ENCODE measurements at places on chromosomes 4 and X. TPM values are rescaled to one million over a fixed set of nuclear protein-coding genes. Genes with fewer than 3 reads are reported as not detected.

Gene IBSP
- total RNA-seq, result not detected

Gene BEND4
- 0.01 TPM for total RNA-seq

Gene HSFX1
- total RNA-seq, result 0.42 TPM

Gene NOX1
- 0.08 TPM for total RNA-seq

Gene DGKK
- total RNA-seq, result not detected

Gene RHOXF1
- not detected for total RNA-seq

Gene PCSK1N
- total RNA-seq, result 16.0 TPM

Gene ANAPC4
- 13.9 TPM for total RNA-seq

Gene AADAT
- 9.6 TPM for total RNA-seq

Gene TNIP3
- 0.43 TPM for total RNA-seq

Measured in A549 treated with dexamethasone at 1 μM for 4 hours (cell line).